ENCODE measurements at places on chromosomes 7 and 10.

DNA sequence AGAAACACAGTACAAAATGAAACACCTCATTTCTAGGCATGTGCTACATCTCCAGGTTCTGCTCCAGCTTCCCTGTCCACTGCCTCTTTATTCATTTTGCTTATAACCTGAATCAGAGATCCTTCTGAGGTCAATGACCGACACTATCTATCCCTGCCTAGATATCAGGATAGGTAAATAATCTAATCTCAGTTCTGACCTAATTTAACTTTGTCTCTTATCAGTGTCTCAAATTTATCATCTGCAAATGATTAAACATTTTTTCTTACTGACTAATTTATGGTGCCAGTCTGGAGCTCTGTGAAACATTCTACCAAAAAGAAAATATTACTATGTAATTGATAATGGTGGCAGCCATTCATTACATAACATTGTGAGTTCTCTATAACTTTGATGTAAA is 61.1 kb downstream of the SGCE start:
- DNase-seq: no peak

DNA sequence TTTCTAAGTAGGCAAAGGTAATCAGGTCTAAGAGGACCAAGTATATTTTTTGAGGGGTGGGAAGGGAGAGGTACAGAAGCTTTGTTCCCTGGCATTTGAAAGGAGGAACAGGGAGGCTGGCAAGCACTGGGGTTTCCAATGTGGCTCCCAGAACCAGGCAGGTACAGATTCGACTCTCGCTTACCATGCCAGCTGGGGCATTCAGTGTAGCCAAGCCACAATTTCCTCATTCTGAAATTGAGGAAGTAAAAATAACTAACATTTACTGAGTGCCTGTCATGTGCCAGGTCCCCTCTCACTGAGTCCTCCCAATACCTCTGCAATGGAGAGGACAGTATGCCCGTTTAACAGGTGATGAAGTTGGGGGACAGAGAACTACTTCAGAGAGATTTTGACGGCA is 45.9 kb upstream of the BET1 start:
- no peak for DNase-seq

DNA sequence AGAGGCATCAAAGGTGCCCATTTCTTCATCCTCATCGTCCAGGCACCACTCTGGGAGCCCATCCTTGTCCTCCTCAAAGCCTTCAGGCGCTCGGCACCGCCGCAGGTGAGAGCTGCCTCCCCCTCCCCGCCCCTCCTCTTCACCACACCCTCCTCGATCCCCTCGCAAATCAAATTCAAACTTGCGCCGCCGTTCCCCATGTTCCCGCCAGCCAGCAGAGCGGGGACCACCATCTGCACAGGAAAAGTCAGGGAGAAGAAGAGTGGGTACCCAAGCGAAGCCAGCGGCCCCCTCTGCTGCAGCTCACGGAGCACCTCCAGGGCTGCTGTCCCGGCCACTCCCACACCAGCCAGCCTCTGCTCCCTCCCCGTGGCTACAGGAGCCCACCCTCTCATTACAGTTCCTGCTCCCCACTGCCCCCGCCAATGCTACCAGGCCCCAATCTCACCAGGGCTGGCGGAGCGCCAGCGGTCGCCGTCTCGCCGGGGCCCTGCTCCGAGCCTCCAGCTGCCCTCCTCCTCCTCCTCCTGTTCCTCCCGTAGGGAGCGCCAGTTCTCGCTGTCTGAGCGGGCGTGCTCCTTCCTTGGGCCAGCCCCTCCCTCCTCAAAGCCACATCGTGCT is 7.7 kb downstream of the GIGYF1 start:
- DNase-seq: no peak

DNA sequence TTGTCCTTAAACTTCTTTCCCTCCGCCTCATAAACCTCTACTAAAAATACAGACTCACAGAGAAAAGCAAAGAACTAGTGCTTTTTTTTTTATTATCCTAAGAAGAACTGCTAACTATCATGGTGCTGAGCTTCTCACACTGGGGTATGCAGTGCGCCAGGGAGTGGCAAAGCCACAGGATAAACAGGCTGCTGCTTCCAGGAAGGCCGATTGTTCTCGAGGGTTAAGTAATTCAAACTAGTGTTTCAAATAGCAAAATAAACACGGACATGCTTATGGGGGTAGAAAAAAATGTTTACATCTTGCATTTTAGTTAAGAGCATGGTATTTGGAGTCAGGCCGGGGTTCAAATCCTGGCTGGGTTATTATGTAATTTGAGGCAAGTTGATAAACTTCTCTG is 157.0 kb downstream of the TAX1BP1 start:
- DNase-seq: no peak

- DNase-seq: no peak
These were observed 420.2 kb downstream of the PTPRN2 start for GRCh38 chr7:158167373-158167772.

DNA sequence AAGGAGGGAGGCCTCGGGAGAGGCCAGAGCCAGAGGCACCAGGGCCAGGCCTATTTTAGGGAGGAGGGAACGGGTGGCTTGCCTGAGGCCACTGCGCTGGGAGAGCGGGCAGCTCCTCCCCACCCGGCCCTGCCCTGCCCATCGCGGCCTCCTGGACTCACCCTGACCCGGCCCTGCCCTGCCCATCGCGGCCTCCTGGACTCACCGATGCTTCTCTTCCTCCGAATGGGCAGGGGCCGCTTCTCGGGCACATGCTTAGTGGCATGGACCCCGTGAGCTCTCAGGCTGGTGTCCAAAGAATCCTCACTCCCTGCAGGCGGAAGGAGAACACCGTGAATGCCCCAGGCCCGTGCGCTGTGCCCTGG is 7.5 kb downstream of the PDGFA start:
- no peak for DNase-seq

All from stimulated activated CD8-positive, alpha-beta memory T cell treated with anti-CD3 and anti-CD28 coated beads, Interleukin-12 subunit alpha, Interleukin-12 subunit beta, amount 100 ng/mL, for 4 hours (primary cell).